D341Med (cell line): ENCODE measurements at places on chromosomes 13 and 19.

DNA sequence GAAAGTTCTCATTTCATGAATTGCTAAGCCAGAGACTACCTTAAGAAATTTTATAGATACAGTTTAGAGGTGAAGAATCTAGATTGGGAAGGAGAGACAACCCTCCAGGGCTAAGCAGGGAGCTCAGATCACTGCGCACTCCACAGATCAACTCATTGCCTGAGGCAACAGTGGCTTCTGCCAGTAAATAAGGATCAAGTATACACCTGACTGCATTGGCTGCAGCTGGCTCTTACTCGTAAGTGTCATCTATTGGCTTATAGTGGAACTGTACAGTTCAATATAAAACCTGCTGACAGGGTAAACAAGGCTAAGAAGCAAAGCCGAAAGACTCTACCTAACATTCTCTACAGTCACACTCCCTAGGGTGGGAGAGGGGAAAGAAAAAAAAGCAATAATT, 18.0 kb upstream of the C1QTNF9B start:
- DNase-seq, result no peak

DNA sequence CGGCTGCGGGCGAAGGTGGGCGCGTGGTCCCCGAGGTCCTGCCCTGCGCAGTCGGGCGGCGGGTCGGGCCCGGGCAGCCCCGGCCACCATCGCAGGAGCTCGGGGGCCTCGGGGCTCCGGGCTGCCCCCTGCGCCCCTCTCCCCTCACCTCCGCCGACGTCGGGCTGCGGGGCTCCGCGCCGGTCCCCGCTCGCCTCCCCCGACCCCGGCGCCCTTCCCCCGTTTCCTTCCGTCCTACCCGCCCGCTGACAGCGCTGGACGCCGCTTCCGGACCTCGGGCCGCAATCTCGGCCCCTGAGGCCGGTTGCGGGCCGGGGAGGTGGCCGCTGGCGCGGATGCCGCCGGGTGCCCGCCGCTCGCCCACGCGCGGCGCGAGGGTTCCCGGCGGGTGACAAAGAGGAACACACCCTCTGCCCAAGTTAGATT, 720 bp downstream of the FARP1 start:
- DNase-seq, result no peak

- peak; percentile 92 for DNase-seq
These were observed 8.1 kb downstream of the RINL start for GRCh38 chr19:38869836-38870607.

- no peak for DNase-seq
These were observed 46.2 kb downstream of the ACTN4 start for GRCh38 chr19:38693380-38694223.

- no peak for DNase-seq
These were observed 2.2 kb upstream of the EID2 start for GRCh38 chr19:39542206-39542605.

DNA sequence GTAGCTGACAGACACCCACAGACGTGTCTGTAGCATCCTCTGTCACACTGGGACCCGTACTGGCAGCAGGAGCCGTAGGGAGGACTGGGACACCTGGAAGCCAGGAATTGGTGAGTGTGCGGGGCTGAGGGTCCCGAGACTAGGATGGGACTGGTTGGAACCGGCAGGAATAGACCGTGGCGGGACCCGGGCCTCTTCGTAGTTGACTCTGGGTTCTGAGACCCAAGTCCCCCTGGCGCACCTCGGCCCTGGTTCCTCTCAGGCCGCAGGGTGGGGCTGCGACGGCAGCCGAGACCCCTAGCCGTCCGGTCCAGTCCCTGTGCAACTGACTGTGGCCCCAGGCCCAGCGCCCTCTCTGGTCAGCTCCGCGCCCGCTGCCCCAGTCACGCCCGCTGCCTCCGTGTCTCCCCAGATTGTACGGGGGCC, 64.7 kb downstream of the ZNF823 start:
- DNase-seq, result no peak

DNA sequence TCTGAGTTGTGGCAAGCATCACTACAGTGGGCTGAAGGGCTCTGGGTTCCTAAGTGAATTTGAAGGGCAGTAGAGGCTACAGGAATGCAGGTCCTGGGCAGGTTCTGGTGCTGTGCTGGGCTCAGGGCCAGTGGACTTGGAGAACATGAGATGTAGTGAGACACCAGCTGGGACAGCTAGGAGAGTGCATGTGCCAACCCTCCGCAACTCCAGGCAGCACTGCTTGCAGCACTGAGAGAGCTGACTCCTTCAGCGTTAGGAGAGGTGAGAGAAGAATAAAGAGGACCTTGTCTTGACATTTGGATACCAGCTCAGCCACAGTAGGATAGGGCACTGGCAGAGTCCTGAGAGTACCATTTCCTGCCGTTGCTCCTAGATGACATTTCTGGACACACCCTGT, 739.9 kb upstream of the PRR20A start:
- no peak for DNase-seq

- DNase-seq, result no peak
These were observed 15.4 kb downstream of the ATP11A start for GRCh38 chr13:112705286-112705685.

GRCh38 chr13:46751811-46752635, 44.9 kb downstream of the ESD start:
- DNase-seq, result no peak

DNA sequence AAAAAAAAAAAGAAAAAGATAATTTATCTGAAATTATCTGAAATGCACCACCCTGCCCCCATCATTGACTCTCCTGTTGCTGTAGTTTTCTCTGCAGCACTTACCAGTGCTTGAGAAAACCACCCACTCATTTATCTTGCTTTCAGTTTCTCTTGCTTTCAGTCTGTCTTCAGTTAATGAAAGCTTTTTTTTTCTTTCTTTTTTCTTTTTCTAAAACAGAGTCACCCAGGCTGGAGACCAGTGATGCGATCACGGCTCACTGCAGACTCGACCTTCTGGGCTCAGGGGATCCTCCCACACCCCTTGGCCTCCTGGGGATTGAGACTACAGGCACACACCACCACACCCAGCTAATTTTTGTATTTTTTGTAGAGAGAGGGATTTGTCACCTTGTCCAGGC, 4.3 kb upstream of the ACP5 start:
- no peak for DNase-seq

- DNase-seq, result no peak
These were observed 38.8 kb upstream of the ALOX5AP start for GRCh38 chr13:30696278-30697176.

- no peak for DNase-seq
These were observed 94.3 kb upstream of the PABPC3 start for GRCh38 chr13:25001476-25002206.

DNA sequence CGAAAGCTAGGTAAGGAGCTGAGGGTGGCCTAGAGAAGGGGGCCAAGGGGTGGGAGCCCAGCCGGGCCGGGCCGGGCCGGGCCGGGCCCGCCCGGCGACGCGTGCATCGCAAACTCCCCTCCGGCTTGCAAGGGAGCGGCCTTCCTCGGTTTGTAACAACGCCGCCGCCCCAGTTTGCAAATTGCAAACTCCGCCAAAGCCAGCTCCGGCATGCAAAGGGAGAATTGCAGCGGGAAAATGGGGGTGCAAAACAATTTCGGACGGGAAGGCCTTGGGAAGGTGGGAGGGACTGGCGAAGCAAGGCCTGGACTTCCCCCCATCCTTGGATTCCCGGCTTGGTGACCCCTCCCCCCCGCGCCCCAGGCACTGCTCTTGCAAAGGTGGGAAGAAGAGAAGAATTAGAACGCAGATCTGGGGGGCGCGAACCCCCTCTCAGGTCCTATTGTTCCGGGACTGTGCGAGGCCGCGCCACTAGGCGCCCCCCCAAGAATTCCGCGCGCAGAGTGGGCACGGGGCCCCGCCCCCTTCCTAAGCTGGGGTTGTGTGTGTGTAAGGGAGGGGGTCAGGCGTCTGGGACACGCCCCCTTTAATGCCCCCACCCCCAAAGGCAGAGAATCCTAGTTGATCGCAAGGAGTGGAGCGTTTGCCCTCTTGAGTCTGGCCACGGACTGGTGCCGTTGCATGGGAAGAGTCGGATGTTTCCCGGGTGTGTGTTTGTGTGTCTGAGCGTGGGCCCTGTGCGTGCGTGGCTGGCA, 926 bp downstream of the PRR12 start:
- DNase-seq, result peak; percentile 47

GRCh38 chr19:5323475-5323811, 17.2 kb downstream of the PTPRS start:
- DNase-seq, result no peak

DNA sequence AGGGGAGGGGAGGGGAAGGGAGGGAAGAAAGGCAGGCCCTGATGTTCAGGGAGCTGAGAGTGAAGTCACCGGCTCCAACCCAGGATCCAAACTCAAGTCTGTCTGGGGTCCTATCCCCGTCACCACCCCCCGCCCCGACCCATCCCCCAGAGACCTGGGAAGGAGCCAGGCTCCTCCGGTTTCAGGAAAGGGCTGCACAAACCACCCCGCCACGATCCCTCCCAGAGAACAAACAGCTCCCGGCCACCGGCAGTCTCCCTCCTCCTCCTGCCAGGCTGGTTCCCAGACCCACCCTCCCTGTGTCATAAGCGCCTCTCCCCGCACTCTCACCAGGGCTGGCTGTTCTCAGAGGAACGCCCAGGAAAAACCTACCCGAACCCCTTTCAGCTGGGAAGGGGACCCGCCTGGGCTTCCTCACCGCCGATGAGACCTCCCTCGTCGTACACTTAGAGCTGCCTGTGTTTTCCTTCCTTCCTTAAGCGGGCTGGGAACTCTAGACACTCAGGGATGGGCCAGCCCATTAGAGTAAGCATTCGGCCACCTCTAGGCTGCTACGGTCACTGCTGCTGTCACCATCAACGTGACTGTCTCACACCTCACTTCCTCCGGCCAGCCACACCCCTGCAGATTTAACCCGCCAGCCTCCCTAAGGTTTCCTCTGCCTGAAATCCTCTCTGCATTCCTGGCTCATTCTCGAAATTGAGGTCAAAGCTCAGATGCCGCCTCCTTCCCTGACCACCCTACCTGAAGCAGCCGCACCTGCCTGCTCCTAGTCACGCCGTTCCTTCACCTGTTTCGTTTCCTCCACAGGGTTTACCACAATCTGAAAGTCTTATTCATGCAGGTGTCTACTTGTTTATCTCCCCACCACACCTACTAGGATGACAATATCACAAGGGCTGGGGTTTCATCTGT, 6.3 kb upstream of the RDH13 start:
- no peak for DNase-seq

GRCh38 chr13:39603424-39603947, 493 bp upstream of the LHFPL6 start:
- no peak for DNase-seq

DNA sequence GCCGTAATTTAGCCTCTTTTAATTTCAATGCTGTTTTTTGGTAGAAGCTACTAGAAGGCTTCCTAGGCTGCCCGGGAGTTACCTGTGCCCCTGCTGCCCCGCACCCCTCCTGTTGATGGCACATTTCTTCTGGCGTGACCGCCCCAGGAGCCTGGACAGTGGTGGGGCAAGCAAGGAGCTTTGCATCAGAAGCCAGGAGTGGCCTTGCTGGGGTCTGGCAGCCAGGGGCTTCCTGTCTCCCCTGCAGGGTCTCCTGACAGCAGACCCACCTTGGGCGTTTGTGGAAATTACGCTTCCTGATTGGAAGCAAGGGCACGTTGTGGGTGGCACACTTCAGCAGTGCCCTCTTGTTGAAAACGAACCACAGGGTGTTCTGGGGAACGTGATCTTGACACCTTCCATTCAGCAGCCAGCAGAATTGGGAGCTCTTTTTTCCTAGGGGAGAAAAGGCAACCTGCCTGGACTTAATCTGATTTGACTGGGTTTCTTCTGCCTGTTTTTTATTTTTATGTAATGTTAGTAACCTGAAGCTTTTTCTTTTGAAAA, 90.0 kb upstream of the TEX29 start:
- DNase-seq, result no peak

- DNase-seq, result no peak
These were observed 18.5 kb upstream of the ATP12A start for GRCh38 chr13:24661713-24662112.

GRCh38 chr13:77946522-77946921, 27.9 kb upstream of the EDNRB start:
- no peak for DNase-seq

GRCh38 chr13:112062571-112063570, 4.1 kb upstream of the SOX1 start:
- DNase-seq, result no peak

DNA sequence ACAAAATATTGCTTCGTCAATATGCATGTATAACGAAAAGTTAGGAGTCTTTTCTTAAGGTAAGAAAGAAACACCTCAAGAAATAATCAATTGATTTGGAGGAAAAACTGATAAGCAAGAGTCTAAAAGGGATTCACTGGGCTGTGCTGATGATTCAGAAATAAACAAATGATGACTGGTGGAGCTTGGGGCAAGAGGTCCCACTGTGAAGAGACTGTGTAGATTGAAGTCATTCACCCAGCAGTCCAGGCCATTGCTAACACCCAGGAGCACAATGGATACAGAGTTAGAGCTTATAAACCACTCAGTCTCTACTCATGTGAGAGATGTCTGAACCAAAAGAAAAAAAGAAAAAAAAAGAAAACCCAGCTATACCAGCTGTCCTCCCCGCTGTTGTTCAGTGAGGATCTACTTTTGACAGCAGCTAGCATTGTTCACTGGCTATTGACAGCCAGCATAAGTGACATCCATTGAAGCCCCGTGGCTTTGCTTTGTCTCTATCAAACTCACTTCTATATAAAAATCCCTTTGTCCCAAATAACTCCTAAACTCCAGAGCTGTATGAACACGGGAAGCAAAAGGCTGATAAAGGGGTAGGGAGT, 255.5 kb downstream of the KCTD12 start:
- no peak for DNase-seq

DNA sequence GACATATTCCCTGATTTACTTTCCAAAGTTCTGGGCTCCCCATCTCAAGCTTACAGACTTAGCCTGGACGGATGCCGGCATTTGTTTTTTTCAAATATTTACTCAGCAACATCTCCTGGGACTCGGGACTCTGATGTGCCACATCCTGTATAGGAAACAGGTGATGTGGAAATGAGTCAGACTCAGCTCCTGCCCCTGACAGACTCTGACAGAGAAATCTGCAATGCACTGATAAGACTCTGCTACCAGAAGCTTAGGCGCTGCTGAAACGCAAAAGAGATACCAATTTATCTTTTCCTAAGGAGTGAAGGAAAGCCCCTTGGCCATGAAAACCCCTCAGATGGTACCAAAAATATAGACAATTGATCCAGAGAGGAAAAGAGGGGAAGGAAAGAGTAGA, 16.2 kb downstream of the LAIR2 start:
- no peak for DNase-seq

DNA sequence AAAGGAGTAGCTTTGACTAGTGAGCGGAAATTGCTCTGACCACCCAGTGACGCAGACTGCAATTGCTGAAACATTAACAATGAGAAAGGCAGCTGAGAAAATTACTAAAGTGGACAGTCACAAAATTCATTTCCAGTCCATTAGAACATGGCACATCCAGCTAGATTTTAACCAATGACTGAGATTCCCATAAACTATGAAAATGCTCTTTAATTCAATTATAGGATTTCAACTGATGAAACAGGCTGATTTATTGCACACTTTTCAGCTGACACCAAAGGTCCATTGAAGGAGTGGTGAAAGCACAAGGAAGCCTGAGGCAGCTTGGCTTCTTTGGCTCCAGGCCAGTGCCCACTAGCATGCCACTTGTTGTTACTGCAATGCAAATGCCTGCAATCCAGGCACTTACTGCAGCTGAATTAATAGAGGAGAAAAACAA, 933.4 kb downstream of the SLITRK6 start:
- no peak for DNase-seq
